ENCODE measurements at places on chromosomes 3 and 15.
A peak's percentile ranks its signal among the peaks of the same experiment; 100 is the strongest.

DNA sequence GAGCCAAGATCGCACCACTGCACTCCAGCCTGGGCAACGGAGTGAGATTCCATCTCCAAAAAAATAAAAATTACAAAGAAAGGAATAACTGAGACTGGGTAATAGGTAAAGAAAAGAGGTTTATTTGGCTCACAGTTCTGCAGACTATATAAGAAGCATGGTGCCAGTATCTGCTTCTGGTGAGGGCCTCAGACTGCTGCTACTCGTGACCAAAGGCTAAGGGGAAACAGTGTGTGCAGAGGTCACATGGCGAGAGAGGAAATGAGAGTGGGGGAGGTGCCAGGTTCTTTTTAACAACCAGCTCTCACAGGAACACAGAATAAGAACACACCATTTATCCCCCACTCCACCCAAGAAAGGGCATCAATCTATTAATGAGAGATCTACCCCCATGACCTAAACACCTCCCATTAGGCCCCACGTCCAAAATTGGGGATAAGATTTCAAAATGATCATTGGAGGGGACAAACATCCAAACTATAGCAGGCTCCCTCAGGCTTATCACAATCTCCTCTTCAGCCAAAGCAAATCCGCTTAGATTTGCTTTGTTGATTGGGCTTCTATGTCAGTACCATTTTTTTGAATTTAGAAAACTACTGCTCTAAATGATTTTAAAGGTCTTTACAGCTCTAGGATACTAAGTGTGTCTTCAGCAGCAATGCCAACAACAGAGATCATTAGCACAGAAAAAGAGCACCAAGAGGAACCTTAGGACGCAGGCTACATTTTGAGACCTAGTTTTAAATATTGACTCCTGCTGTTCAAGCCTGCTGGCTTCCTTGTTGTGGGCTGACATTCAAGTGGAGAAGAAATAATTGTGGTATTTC lies 84.2 kb upstream of the TBL1XR1 start:
- DNase-seq: peak; percentile 49

- DNase-seq: peak; percentile 50
Measured at GRCh38 chr3:50675179-50676030, 678 bp downstream of the DOCK3 start.

GRCh38 chr15:67097930-67098740 lies 32.7 kb downstream of the SMAD3 start:
- no peak for DNase-seq

- DNase-seq: no peak
Measured at GRCh38 chr15:57048930-57049549, 130.6 kb downstream of the TCF12 start.

- no peak for DNase-seq
Measured at GRCh38 chr15:83284559-83285283, at the start of gene BNC1. TSS of gene BNC1 (minus strand) at chr15:83284664. CDS start at chr15:83284628, 36 bp downstream.

DNA sequence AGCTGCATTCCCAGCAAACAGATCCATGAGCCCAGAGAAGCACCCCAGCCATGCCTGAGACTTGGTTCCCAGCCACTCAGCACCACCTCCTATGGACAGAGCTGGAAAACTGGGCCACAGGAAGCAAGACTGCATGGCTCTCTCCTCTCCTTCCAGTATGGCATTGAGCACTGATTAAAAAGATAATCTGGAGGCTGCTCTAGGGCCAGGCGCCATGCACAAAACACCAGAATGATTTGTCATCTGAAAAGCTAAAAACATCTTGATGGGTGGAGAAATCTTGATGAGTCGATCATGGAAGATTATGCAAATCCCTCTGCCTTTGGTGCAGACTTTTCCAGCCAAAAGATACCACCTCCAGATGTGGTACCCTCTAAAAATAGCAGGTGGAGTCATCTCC lies 62.7 kb upstream of the MRPS22 start:
- no peak for DNase-seq

- DNase-seq: no peak
Measured at GRCh38 chr15:100764778-100765466, 114.7 kb upstream of the ALDH1A3 start.

- no peak for DNase-seq
Measured at GRCh38 chr3:194072691-194073279, 63.2 kb upstream of the HES1 start.

DNA sequence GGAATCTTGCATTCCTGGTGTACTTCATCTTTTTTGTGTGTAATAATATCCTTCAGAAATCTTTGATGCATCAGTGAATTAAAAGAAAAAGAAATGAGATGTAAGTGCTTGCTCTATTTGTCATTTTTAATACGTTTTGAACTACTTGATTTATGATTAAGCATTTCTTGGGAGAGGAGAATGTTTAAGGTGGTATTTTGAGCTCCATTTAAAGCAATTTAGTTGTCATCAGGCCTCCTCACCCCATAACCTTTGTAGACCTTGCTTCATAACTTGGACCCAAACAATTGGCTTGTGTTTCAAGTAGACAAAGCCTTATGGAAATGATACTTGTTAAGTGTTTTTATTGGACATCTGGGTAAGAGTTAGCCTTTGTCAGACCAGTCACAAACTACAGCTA lies 87.1 kb upstream of the VEPH1 start:
- no peak for DNase-seq

DNA sequence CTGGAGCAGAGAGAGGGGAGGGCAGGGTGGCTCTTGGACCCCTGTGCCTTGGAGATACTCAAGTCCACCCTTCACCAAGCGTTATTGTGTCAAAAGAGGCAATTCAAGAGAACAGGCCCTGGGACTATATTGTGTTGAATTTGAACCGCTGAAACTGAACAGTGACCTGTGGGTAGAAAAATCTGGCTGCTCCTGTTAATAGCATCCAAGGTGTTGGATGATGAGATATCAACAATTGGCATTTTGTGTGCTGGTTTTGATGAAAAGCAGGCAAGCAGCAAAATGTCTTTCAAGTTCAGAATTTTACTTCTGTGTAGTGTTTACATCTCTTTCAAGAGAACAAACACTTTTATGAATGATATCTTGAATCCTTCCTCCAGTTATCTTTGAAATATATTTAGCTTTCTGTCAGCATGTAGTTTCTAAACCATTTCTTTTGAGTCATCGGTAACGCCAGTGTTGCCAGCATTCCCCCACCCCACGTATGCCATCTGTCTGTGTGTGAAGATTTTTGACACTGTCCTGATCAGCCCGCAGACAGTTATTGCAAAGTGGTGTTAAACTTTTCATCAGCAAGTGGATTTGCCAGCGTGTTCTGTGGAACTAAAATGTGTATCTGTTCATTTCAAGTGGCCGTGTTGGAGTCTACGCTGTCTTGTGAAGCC lies 34.8 kb downstream of the PDHB start:
- DNase-seq: no peak

DNA sequence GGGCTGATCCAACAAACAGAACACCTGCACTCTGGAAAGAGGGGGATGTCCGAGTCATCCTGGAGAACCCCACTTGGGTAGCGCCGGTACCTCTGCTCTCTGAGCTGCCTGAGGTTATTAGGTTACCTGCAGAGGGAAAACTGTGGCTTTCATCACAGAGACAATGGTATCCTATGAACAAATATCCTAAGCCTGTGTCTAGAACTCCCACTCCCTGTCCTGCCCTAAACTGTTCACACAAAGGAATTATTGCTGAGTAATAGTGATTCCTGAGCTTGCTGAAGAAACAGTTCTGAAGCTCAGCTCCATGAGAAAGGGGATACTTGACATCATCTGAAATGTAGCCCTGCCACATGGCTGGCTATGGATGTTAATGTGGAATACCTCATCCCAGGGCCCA lies 31.9 kb upstream of the WNT5A start:
- DNase-seq: no peak

DNA sequence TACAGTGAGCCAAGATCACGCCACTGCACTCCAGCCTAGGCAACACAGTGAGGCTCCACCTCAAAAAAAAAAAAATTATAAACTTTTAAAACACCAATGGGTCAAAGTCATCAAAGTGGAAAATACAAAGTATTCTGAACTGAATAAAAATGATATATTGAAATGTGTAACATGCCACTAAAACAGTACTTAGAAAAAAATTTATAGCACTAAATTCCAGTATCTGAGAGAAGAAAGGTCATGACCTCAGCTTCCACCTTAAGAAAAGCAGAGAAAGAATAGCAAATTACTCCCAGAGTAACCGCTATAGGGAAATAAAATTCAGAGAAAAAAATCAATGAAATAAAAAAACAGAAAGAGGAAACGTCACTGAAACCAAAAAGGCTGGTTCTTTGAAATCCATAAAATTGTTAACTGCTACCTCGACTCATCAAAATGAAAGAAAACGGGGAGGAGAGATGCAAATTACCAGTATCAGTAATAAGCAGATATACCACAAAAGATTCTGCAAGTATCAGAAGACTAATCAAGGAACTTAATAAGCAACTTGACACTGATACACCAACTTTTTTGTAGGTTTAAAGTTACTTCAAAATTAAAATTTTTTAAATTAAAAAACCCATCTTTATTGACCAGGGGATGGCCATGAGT lies 20.8 kb downstream of the ATP13A3 start:
- DNase-seq: no peak

- no peak for DNase-seq
Measured at GRCh38 chr3:118425272-118425837, 609.3 kb downstream of the IGSF11 start.

- DNase-seq: no peak
Measured at GRCh38 chr3:171163101-171164066, 136.9 kb upstream of the SLC2A2 start.

- DNase-seq: no peak
Measured at GRCh38 chr15:26191193-26191592, 328.1 kb upstream of the ATP10A start.

DNA sequence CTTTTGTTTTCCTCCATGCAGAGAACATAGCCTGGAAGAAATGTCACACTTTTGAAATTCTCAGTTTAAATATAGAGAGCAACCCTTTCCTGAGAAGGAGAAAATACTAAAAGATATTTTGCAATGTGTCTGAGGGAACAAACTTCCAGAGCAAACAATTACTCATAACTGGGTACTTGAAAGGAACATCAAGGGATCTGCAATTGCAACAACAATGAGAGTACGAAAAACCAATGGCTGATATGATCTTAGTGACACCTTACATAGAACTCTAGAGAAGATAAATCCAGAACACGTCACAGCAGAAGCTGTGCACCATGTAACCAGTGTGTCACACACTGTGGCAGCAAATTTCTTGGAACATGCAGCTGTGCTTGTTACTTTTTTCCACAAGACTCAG lies 14.6 kb upstream of the ARPP21 start:
- no peak for DNase-seq

DNA sequence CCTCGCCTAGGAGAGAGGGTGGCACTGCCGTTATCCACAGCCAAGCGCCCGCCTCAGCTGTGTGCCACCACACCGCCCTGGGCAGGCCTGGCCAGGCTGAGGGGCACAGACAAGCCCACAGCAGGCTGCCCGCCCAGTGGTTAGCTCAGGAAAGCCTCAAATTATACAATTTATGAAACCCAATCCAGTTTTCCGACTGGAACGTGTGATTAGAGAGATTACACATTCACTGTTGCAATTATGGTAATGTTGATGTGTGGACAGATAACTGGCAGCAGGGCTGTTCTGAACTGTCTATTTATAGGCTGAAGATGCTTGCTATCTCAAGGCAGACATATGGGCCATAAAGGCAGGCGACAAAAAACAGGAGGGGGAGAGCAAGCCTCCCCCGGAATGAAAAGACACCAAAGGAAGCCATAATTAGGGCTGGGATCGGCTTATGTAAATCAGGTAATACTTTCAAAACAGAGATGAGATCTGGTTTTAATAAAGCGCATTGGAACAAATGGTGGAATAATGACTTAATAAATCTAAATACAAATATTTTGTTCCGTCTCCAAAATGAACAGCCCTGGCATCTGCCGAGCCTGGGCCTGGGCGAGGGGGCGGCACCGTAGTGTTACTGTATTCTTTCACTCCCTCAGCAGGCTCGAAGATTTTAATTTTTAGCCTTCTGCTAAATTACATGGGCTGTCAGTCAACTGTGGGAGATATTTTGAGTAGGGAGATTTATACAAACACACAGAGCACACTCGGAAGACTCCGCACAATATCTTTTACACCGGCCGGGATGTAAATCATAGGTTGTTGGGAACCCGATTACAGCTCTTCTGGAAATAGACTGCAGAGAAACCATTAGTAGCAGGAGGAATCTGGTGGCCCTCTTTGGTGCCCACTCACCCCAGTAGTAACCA lies 103.1 kb upstream of the TLE3 start:
- no peak for DNase-seq

GRCh38 chr3:188881954-188882641 lies 289.7 kb upstream of the TPRG1 start:
- no peak for DNase-seq

DNA sequence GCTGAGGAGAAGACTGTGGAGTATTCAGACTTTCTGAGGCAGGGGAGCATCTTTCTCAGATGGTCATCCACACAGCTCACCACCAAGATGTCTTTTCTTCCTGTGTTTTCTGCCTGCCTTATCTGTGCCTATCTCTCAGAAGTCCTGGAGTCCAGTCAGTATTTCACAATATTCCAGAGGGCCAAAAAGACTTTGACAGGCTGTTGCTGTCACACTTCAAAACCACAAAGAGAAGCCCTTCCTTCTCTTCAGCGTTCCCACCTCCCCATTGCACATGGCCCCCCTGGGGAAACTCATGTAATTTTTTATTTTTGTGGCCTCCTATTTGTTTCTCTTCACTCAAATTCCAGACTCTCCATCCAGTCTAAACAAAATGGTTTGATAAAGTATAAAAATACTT lies 585.2 kb downstream of the EPHA3 start:
- no peak for DNase-seq

- no peak for DNase-seq
Measured at GRCh38 chr3:159028706-159029105, 226.9 kb downstream of the MFSD1 start.

GRCh38 chr15:52568601-52569585 lies at the start of gene ARPP19:
TSS of gene ARPP19 (minus strand) at chr15:52569030. CDS start at chr15:52568892, 138 bp downstream.
- peak; percentile 66 for DNase-seq

DNA sequence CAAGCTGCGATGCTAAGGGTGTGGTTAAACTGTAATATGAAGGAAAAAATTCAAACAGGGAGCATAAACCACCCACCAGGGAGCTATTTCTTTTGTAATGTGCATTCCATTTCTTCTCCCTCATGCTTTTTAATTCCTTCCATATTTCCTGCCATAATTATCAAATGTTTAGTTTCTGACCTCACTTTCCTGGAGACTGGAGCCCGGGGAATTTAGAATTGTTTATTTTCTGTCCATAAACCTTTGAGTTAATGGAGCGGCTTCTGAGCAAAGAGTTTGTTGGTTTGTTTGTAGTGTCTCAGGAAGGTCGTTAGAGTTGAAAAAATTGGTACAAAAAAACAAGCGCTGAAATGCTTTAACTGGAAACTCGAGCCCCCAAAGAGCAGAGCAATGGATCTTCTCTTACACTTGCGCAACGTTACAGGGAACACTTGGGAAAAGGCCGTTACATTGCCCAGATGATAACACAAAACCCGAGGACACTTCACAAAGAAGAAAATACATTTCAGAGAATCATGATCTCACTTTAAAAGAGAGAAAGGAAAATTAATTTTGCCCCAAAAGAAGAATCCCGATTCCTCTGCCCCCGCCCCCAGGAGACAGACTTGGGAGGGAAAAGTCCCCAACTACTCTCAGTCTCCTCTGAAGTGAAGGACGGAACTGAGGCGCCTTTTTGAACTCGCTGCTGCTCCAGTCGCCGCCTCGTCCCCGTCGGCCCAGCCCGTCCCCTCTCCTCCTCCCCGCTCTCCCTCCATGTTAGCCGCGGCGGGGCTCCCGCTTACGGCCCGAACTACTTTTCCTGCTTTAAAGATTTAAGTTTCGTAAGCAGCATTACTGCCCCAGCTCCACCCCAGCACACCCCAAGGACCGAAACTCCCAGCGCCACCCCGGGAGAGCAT lies 842 bp downstream of the FSTL1 start:
- DNase-seq: no peak

Data from T-helper 2 cell (primary cell).